CD4-positive, alpha-beta memory T cell (primary cell): ENCODE measurements at places on chromosomes 11 and 22. TPM values are rescaled to one million over a fixed set of nuclear protein-coding genes. Genes with fewer than 3 reads are reported as not detected.

DNA sequence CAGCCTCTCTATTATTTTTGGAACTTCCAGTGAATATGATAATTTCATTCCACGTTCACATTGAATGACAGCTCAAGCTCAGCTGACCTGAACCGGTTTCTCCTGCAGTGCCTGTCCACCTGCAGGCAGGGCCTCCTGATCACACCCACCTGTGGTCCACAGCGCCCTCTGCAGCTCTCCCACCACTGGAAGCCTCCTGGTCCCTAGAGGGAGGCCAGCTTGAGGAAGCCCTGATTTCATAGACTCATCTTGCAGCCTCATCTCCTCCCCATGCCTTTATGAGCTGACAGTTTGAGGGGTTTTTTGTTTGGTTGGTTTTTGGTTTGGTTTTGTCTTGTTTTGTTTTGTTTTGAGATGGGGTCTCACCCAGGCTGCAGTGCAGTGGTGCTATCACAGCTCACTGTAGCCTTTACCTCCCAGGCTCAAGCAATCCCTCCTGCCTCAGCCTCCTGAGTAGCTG, 29.9 kb upstream of the MALAT1 start:
- DNase-seq: peak; percentile 49

The DEFB108B gene
- not detected for total RNA-seq

GRCh38 chr11:71086687-71087258, 165.6 kb downstream of the SHANK2 start:
- DNase-seq: no peak

- no peak for DNase-seq
Measured at GRCh38 chr11:72190631-72191071, 1.3 kb upstream of the FOLR1 start.

GRCh38 chr11:122807731-122808477, 30.4 kb upstream of the CRTAM start:
- DNase-seq: no peak

- DNase-seq: no peak
Measured at GRCh38 chr11:131246663-131247062, 123.8 kb upstream of the NTM start.

GRCh38 chr22:46618667-46619066, 1.5 kb upstream of the GRAMD4 start:
- DNase-seq: no peak

- DNase-seq: no peak
Measured at GRCh38 chr11:118052581-118053206, 24.2 kb upstream of the TMPRSS4 start.

DNA sequence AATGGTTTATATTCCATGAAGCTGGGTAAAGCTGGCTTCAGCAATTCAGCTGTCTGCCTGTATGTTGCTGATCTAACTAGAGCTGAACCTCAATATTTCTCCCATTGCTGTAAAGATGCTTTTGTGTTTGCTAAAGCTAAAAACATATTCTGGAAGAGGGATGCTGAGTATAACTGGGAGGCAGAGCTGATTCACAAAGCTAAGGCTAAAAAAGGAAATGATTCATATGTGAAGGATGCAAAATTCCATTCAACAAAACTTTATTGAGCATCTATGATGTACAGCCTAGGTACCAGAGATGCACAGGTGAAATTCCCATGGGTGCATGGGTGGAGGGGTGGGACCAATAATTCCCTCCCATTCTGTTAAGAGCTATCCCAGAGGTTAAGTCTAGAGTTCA, 193.9 kb downstream of the KIF18A start:
- DNase-seq: no peak

- no peak for DNase-seq
Measured at GRCh38 chr11:33262011-33262645, 4.9 kb downstream of the HIPK3 start.

DNA sequence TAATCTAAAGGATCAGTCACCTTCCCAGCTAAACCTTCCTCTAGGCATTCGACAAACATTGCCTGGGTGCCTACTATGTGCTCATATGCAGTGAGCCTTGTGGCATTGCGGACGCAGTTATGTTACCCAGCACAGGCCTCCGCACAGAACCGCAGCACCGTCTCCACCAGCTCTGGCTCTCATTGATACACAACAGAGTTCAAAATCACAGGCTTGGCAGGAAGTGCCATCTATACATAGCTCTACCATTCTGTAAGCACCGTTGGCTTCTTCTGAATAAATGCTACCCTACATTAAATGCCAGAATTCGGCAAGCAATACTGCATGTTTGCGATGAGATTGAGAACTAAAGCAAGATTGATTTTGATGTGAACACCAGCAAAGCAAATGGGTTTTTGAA, 31.0 kb downstream of the DSCAML1 start:
- no peak for DNase-seq

The FOLR1 gene
- total RNA-seq: not detected

The CRYBB2 gene
- not detected for total RNA-seq

DNA sequence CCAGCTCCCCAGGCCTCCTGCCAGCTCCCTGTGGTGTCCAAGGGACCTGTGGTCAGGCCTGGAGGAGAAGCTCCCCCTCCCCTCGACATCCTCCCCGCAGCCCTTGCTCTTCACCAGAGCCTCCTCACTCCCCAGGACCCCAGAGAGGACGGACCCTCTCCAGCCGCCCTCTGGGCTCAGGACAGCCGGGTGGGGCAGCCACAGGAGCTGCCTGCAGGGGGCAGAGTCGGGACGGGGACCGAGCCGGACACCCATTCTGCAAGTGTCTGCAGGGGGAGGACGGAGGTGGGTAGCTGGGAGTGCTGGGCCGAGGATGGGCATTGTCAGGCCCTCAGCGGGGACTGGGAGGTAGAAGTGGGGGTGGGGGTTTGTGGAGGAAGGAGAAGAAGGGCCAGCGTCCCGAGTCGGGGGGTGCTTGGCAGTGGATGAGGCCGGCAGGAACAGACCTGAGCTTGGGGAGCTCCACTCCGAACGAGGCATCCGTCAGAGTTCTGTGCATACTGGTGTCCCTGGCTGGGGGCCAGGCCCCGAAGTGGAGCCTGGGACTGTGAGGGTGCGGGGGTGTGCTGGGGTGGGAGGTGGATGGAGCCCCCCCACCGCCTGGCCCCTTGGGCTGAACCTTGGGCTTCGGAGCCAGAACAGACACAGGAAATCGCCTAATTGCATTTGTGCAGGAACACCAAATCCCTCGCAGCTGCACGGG, 15.2 kb downstream of the PRR33 start:
- no peak for DNase-seq

DNA sequence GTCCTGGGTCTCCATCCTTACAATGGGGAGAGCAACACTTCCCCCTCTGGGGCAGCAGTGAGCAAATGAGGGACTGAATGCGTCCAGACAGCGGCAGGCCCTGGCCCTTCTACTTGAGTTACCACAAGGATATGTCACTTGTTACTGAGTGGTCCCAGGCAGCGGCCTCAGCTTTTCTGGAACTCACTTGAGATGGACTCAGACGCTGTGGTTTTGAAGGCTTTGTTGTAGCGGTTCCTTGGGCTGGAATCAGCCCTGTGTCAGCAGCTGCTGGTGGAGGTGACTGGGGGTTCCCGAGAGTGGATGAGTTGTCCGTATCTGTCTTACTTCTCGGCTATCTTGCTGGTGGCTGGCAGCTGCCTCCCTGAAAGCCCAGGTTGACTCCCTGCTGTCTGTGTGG, 77.0 kb downstream of the MICAL2 start:
- DNase-seq: peak; percentile 22

The FAM83F gene
- not detected for total RNA-seq

The GPHA2 gene
- total RNA-seq: not detected

DNA sequence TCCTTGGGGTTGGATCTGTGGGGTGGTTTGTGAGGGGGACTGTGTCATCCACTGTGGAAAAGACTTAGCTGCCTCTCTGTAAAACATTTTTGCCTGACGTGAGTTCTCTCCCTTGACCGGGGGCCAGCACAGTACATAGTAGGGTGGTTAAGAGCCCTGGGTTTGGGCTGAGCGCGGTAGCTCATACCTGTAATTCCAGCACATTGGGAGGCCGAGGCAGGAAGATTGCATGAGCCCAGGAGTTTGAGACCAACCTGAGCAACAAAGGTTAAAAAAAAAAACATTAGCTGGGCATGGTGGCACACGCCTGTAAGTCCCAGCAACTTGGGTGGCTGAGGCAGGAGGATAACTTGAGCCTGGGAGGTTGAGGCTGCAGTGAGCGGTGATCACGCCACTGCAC, 74.7 kb upstream of the WNT7B start:
- DNase-seq: no peak

The PAX6 gene
- not detected for total RNA-seq

DNA sequence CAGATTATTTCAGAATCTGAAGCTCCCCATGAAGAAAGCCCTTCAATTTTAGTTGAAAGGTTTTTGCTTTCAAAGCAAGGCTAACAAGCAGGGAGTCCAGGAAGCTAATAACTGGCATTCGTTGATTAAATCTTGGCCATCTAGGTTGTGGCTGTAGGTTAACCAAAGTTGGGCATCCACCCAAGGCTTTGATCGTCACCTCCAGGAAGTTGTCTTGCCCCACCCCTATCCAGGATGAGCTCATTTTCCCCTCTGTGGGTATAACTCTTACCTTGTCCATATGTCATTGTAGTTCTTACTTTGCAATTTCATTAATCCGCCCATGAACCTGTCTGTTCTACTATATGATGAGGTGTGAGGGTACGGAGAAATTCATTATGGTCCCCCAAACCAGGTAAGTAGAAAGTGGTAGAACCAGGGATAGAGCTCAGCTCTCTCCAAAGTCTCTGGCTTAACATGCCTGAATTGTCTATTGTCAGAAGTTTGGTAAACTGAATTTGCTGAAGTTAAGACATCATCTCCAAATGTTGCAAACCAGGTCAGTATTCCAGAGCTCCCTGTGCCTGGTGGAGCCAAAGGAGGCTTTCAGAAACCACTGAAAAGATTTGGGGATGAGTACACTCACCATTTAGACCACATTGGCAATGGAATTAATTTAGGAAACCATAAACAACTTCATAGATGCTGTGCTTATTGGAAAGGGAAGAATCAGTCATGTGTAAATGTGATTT, 97.1 kb downstream of the CD44 start:
- DNase-seq: peak; percentile 93

DNA sequence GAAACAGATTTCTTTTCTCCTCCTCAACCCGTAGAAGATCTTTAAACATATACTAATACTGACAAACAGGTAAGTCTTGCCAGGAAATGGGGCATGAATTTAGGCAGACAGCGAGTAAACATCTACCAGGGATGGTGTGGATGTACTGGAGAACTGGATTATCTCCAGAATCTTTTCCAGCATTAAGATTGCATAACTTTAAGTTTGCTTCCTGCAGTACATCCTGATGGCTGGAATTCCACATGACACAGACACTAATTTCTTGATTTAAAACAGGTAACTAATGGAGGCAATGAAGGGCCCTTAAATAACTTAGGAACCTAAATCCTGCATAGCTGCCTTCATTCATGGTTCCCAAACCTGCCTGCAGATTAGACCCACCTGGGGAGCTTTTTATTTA, 40.7 kb downstream of the JHY start:
- DNase-seq: no peak

DNA sequence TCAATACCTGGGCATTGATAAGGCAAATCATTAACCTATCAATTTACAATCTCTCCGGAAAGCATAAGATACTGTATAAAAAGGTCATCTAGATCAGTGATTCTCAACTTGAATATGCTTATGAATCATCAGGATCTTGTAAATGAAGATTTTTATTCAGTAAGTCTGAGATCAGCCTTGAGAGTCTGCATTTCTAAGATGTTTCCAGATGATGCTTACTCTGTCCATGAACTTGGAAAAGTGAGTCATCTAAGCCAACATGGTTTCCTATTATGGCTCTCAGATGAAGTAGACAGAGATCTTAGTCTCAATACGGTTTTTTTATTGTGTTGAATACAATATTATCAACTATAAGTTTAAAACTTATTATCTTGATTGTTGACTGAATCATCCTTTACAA, 226.4 kb upstream of the KIRREL3 start:
- no peak for DNase-seq

DNA sequence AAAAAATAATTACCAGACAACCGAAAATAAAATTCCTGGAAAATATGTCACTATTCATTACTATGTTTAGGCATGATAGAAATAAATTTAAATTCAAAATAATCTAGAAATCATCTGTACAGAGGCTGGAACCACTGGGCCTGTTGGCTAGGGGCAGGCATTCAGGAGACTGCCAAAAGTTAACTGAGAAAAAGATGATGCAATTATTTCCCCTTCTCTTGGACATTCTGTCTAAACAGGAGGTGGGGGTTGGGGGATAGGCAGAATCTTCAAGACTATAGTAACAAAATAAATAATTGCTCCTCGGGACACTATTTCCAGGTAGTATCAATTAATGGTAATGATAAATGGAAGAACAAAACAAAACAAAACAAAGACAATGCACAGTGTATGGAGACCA, 14.1 kb downstream of the BTBD10 start:
- no peak for DNase-seq

The OR4P4 gene
- not detected for total RNA-seq

DNA sequence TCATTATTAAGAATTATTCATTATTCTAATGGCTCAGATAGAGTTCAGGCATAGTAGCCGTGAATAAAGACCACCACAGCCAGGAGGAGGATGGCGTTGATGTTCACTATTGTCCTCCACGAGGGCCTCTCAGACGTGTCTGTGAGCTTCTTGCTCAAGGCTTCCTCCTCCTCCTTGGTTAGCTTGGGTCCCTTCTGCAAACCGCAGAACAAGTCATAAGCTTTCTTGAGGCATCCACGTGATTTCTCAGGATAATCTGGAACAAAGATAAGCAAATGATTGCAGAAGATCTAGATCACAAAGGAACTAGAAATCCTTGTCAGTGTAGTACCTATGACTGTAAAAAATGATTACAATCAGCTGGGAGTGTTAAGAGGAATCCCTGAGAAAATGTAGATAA, 13.6 kb upstream of the RFPL2 start:
- DNase-seq: no peak

DNA sequence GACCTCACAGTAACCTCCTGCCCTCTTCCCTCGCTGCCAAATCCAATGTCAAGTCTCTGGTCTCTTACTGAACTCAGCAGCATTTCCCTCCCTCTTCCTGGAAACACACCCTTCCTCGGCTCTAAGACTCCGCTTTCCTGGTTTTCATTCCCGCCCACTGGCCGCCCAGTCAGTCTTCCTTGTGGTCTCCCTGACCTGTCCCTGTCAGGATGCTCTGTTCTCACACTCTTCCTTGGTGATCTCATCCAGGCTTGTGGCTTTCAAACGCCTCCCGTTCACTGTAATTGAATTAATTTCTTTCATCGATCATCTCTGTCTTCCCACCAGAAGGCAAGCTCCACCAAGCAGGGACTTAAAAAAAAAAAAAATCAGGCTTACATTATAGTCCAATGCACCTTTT, 33.5 kb downstream of the MYO18B start:
- no peak for DNase-seq

DNA sequence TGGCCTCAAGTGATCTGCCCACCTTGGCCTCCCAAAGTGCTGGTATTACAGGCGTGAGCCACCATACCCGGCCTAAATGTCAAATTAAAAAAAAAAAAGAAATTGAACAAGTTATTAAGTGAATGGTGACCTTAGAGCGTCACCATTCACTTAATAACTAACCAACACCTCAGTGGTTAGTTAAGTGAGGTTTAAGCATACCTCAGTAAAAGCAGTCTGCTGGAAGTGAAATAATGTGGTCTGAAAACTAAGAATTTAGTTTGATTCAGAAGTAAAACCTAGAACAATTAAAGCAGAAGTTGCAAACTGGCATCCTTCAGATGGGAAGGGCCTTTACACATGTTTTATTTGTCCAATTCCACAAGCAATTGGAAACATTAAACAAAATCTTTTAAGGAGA, 71.5 kb downstream of the FCHSD2 start:
- DNase-seq: no peak
